ENCODE measurements at places on chromosomes 12 and 14.

GRCh38 chr12:44143175-44143574 lies 307.3 kb downstream of the TMEM117 start:
- no peak for DNase-seq

DNA sequence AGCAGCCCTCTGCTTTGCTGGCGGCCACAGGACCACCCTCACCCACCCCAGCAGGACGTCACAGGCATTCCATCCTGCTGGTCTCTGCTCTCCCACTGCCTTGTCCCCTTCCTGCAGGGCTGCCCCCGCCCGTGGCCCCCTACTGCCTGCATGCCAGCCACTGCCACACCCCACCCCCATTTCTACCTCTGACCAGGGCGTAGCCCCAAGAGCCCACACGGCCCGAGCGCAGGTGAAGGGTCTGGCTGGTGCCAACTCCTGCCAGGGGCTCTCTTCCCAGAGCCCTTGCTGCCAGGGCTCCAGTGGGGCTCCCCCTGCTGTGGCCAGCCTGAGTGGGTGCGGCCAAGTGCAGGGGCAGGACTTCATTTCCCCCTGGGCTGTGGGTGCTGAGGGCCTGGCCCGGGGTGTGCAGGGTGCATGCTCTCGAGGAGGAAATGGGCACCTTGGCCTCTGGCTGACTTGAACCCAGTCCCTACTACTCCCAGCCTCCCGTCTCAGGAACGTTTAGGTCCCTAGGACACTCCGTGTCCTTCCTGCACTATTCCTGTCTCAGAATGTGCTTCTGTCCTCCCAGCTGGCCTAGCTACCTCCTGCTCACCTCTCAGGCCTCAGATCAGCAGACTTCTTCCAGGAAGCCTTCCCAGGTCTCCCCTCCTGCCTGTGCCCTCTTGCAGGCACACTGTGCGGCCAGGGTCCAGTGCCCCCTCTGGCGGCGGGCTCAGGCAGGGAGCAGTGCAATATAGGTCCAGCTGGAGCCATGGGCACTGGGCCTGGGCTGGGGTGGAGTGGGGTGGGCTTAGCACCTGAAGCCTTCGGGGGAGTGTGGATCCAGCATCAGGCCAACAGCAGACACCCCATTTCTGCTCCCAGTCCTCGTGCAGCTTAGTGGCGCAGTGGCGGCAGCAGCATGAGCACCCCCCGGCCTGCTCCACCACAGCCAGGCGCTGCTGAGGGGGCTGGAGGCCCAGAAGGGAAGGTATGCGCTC lies 1.4 kb downstream of the LBHD2 start:
- no peak for DNase-seq

GRCh38 chr14:102620413-102620812 lies 28.0 kb downstream of the RCOR1 start:
- no peak for DNase-seq

DNA sequence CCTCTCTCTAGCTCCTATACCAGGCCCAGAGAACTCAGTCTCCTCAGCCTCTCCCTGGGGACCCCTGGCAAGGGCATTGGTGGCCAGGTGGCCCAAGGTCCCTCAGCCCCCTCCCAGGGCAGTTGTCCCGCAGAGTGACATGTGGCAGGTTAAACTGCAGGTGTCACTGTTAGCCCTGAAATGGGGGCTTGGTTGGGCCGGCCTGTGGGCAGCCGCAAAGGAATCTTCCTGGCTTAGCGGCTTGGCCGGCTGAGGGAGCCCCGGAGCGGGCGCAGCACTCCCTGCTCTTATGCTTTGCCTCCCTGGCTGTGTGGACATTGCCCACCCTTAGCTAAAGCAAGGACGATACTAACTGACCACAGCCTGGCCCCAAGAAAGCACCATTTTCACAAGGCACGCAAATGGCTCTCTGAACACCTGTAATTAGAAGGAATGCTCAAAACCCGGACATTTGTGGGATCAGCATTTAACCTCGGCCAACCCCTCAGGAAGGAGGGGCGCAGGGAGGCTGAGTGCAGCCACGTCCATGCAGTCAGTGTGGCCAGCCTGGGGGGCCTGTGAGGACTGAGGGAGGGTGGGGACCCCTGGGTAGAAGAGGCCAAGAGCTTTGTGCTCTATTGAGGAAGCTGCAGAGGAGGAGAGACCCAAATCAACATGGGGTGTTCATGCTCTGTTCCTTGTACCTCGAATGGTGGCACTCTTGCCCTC lies 82.2 kb downstream of the PAPOLA start:
- DNase-seq, result no peak

DNA sequence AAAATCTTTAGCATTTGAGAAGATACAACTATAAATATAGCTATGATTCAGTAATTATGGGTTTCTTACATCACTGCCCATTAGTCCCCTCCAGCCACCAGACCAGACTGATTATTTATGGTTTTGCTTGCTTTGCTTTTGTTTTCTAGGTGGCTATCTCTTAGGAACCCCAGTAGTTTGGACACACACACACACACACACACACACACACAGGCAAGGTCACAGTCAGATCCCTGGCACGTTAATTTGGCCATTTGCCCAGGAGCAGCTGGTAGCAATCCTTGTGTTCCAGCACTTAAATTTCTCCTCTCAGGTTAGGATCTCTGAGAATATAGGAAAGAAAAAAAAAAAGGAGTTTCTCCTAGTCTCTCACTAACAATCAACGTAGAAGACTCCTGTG lies 90.2 kb upstream of the RESF1 start:
- no peak for DNase-seq

- DNase-seq, result no peak
These were observed 26.4 kb downstream of the TMEM132D start for GRCh38 chr12:129877411-129877810.

GRCh38 chr12:15848606-15849005 lies 33.6 kb upstream of the STRAP start:
- no peak for DNase-seq

DNA sequence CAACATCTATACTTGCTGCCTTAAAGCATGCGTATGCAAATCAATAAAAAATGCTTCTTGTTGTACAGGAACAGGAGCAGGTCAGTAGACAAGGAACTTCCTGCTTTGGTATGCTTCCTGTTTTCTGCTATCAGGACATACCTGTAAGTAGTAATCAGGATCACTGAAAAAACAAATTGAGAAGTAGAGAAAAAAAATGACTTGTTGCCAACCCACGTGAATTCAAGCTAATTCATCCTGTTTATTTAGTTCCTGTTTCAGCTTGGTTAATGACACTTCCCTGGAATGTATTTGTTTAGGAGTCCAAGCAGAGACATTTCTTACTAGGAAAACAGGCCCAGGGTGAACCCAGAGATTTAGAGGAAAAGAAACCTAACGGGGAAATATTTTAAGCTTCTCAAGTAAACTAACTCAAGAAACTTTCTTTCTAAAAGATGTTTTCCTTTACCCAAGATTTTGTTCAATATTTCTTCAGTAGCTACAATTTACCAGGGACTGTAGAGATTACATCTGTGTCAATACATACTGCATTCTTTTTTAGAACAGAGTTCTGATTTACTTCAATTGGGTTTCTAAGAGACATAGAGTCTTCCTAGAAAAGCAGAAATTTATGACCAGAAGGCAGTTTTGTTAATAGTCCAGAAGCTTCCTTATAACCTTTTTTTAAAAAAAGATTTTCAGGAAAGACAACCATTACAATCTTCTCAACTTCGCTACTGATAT lies 124.2 kb downstream of the PAWR start:
- no peak for DNase-seq

DNA sequence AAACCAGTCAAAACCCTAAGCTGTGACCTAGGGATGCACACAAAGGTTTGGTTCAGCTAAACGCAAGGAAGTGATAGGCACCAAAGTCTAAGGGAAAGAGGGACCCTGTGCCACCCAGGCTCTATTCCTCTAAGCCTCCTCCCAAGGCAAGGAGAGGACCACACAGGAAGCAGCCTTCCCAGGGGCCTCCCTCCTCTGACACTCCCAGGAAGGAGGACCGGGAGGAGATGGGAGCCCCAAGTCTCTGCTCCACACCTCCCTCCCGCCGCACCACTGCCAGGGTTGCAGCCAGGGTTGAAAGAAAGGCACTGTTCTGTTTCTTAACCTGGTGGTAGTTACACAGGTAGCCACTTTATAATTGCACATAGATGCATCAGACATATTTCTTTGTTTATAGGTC lies 21.9 kb downstream of the TCHP start:
- no peak for DNase-seq

DNA sequence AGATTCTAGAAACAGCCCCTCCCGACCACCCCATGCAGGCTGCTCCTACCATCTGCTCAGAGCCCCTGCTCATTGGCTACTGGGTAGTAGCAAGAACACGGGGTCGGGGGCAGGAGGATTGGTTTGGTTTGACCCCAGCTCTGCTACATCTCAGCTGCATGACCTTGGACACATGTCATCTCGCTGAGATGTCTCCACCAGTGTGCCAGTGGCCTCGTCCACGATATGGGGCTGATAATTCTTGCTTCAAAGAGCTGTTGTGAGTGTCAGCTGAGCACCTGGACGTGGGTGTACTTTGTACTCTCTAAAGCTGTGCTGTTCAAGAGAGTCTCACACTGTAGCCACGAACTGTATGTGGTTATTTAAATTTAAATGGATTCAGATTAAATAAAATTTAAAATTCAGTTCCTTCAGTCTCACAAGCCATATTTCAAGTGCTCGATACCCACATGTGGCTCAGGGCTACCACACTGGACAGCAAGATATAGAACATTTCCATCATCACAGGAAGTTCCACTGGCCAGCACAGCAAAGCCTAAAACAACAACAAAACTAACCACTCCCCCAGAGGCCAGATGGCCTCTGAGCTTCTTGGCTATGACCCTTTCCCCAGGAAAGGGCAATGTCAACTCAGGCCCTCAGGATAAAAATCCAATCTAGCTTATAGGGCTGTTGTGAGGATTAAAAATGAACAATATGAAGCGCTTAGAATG lies 18.6 kb downstream of the LTBP2 start:
- no peak for DNase-seq

- DNase-seq, result no peak
These were observed 127.1 kb downstream of the DIO2 start for GRCh38 chr14:80084196-80084595.

GRCh38 chr12:119725523-119725922 lies 57.6 kb downstream of the PRKAB1 start:
- no peak for DNase-seq

- no peak for DNase-seq
These were observed 63.0 kb downstream of the GNS start for GRCh38 chr12:64696080-64696741.

GRCh38 chr14:31950764-31951637 lies 126.1 kb upstream of the ARHGAP5 start:
- no peak for DNase-seq

- DNase-seq, result no peak
These were observed 444.1 kb downstream of the RAD51B start for GRCh38 chr14:68263563-68264259.

Data from stimulated activated CD4-positive, alpha-beta T cell treated with anti-CD3 and anti-CD28 coated beads, TNF-alpha, amount 100 ng/mL, for 48 hours (primary cell).